ENCODE measurements at places on chromosomes 16 and 17. TPM values are rescaled to one million over a fixed set of nuclear protein-coding genes. Genes with fewer than 3 reads are reported as not detected.

The TP53TG3 gene
- not detected for total RNA-seq

GRCh38 chr16:4501071-4501478 is 24.9 kb downstream of the HMOX2 start:
- no peaks in the 10 kb centered on the region for H3K27me3 ChIP-seq
- H3K27ac ChIP-seq = no peak overlapping the region
- H3K36me3 ChIP-seq = peaks cover 8% of the 10 kb centered on the region
- peaks cover 19% of the 10 kb centered on the region for H3K4me1 ChIP-seq
- no peak overlapping the region for H3K4me3 ChIP-seq
- no peak for DNase-seq

GRCh38 chr17:1486802-1487695 is 5.4 kb downstream of the MYO1C start:
- peaks cover 17% of the 10 kb centered on the region for H3K36me3 ChIP-seq
- H3K4me1 ChIP-seq = peaks cover 57% of the 10 kb centered on the region
- H3K4me3 ChIP-seq = peak overlapping the region; percentile 48
- DNase-seq = no peak
- peak overlapping the region; percentile 86 for H3K27ac ChIP-seq
- H3K27me3 ChIP-seq = peaks cover 3% of the 10 kb centered on the region

The OMG gene
- 29.9 TPM for total RNA-seq

DNA sequence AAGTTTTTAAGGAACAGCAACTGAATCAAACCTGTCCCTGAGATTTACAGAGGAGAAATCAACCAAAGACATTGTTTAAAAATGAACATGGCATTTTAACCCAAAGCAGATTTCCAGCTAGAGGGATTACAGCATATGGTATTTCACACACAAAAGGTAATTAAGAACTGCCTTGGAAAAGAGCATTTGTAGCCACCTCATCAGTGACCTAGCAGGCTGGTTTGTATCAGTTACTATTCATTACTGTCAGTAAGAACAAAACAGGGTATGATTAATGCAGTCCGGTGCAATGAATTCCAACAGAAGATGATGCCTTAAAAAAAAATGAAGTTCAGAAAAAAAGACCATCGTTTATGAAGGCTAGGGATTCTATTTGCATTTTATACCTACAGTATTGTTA is 219.9 kb downstream of the CHD9NB start:
- no peak for DNase-seq
- no peak overlapping the region for H3K4me3 ChIP-seq
- no peak overlapping the region for H3K27ac ChIP-seq
- H3K27me3 ChIP-seq = no peaks in the 10 kb centered on the region
- no peaks in the 10 kb centered on the region for H3K4me1 ChIP-seq

GRCh38 chr16:74501484-74502478 is 80.5 kb upstream of the CLEC18B start:
- peaks cover 2% of the 10 kb centered on the region for H3K36me3 ChIP-seq
- no peak overlapping the region for H3K4me3 ChIP-seq
- no peak for DNase-seq
- no peaks in the 10 kb centered on the region for H3K27me3 ChIP-seq

The HIRIP3 gene
- 12.2 TPM for total RNA-seq

The SPHK1 gene
- total RNA-seq = 14.5 TPM

DNA sequence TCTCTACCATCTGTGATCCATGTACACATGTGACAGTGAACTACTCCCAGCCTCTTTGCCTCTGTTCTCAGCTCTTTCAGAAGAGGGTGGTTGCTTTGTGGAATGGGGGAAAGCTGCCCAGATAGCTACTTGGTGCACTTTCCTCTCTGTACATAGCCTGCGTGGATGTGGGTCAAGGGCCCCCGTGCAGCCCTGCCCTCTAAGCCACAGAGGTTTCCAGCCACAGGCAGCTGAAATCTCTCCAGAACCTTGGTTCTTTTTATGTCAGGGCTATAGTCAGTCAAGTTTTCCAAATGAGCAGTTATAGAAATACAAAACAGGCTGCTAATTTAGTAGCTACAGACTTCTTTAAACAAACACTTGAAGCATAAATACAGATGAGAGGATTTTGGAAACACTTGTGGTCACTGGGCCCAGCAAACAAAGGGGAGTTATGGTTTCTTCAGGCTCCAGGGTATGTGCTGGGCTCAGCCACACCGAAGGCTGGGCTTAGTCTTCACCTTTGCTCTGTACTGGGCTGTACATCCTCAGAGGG is 199.7 kb upstream of the ASIC2 start:
- H3K4me1 ChIP-seq = no peaks in the 10 kb centered on the region
- no peak for DNase-seq

- H3K27me3 ChIP-seq = no peaks in the 10 kb centered on the region
- DNase-seq = no peak
- H3K27ac ChIP-seq = peak overlapping the region; percentile 7
- peaks cover 43% of the 10 kb centered on the region for H3K4me1 ChIP-seq
- H3K4me3 ChIP-seq = no peak overlapping the region
These were observed 1.7 kb upstream of the COASY start for GRCh38 chr17:42560246-42560645.

GRCh38 chr16:48244863-48245195 is 729 bp downstream of the LONP2 start:
- H3K27me3 ChIP-seq = no peaks in the 10 kb centered on the region
- no peak overlapping the region for H3K27ac ChIP-seq
- H3K36me3 ChIP-seq = no peaks in the 10 kb centered on the region
- DNase-seq = no peak
- peak overlapping the region; percentile 75 for H3K4me3 ChIP-seq

GRCh38 chr17:10081571-10082169 is 116.7 kb downstream of the GAS7 start:
- no peak overlapping the region for H3K27ac ChIP-seq
- H3K4me3 ChIP-seq = no peak overlapping the region
- H3K36me3 ChIP-seq = no peaks in the 10 kb centered on the region
- DNase-seq = no peak

DNA sequence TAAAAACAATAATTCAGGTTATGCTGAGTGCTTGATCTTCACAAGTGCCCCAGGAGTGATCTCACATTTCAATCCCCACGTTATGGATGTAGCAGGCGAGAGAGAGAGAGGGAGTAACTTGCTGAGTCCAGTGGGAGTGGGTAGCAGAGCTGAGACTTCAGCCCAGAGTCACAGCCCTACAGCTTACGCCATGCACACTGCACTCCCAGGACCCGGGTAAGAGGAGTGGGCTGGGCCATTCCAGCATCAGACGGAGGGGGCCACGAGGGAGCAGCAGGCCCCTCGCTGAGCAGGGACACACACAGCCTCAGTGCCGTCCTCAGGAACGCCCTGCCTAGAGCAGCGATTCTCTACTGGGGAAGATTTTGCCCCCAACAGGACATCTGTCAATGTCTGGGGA is 9.8 kb upstream of the KIF19 start:
- DNase-seq = no peak
- H3K4me3 ChIP-seq = no peak overlapping the region
- peaks cover 4% of the 10 kb centered on the region for H3K36me3 ChIP-seq
- no peaks in the 10 kb centered on the region for H3K27me3 ChIP-seq
- H3K4me1 ChIP-seq = no peaks in the 10 kb centered on the region
- no peak overlapping the region for H3K27ac ChIP-seq

DNA sequence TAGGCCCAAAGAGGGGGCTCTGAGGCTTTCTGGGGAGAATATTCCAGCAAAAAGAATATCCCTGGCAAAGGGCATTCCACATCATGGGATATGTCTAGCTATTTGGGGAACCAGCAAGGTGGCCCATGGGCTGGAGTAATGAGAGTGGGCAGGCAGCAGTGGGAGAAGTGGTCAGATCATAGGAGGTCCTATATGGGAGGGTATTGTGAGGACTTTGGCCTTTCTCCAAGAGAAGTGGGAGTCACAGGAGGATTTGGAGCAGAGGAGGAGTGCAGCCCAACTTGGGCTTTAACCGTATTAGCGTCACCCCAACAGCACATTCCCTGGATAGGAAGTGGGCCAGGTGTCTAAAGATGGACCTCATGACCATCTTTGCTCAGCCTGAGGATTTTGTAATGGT is 151.4 kb downstream of the ENGASE start:
- H3K27ac ChIP-seq = no peak overlapping the region
- no peak for DNase-seq
- H3K4me1 ChIP-seq = peaks cover 11% of the 10 kb centered on the region
- H3K4me3 ChIP-seq = no peak overlapping the region

- no peaks in the 10 kb centered on the region for H3K27me3 ChIP-seq
- DNase-seq = no peak
- H3K36me3 ChIP-seq = no peaks in the 10 kb centered on the region
- no peak overlapping the region for H3K27ac ChIP-seq
- H3K4me3 ChIP-seq = no peak overlapping the region
These were observed 107.2 kb upstream of the NETO2 start for GRCh38 chr16:47250983-47251382.

The CDR2L gene
- 8.0 TPM for total RNA-seq

DNA sequence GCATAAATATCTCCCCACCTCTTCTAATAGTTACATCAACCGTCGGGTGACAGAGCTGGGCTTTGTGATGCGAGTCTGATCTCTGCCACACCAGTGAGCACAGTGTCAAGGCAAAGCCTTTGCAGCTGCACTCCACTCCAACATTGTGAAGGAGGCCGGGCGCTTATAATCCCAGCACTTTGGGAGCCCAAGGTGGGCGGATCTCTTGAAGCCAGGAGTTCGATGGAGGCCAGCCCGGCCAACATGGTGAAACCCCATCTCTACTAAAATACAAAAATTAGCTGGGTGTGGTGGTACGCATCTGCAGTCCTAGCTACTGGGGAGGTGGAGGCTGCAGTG is 18.9 kb downstream of the CYB5D2 start:
- no peak overlapping the region for H3K27ac ChIP-seq
- no peak for DNase-seq

The TTLL6 gene
- total RNA-seq = 0.30 TPM

DNA sequence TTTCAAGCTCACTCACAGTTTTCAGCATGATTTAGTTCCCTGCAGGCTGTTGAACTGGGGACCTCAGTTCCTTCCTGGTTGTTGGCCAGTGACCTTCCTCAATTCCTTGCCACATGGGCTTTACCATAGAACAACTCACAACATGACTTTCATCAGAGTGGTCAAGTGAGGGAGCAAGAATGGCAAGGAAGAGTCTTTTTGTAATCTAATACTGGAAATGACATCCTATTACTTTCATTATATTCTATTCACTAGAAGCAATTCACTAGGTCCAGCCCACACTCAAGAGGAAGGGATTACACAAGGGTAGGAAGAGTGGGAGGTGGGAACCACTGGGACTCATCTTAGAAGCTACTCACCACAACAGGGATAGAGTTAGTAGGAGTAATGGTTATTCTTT is 57.6 kb downstream of the SYT17 start:
- no peaks in the 10 kb centered on the region for H3K4me1 ChIP-seq
- no peaks in the 10 kb centered on the region for H3K27me3 ChIP-seq
- H3K4me3 ChIP-seq = no peak overlapping the region
- H3K27ac ChIP-seq = no peak overlapping the region
- peaks cover 5% of the 10 kb centered on the region for H3K36me3 ChIP-seq

DNA sequence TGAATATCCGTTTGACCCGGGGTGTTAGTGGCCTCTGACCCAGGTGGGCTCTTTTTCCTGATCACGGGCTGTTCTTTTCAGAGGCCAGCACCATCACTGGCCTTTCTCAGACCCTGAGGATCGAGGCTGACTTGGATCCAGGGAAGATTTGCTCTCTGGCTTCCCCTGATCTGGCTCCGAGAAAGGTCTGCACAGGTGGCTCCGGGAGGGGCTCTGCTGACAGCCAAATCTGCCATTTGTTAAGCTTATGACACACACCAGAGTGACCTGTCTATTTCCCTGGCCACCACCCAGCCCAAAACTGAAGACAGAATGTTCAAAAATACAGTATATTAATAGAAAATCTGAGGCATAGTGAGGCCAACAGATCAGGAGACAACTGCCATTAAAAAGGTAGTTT is 221.8 kb upstream of the TNRC6C start:
- peaks cover 7% of the 10 kb centered on the region for H3K27me3 ChIP-seq
- no peak for DNase-seq
- no peak overlapping the region for H3K4me3 ChIP-seq

DNA sequence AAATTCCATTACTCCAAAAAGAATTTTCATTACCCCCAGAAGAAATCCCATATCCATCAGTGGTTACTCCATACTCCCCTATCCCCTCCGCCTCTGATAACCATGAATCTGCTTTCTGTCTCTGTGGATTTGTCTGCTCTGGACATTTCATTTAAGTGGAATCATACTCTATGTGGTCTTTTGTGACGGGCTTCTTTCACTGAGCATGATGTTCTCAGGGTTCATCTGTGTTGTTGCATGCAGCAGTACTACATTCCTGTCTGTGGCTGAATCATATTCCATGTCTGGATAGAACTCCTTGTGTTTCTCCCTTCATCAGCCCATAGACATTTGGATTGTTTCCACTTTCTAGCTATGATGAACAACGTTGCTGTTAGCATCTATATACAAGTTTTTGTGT is 59.5 kb upstream of the IRX3 start:
- H3K4me3 ChIP-seq = no peak overlapping the region
- no peaks in the 10 kb centered on the region for H3K36me3 ChIP-seq
- peaks cover 4% of the 10 kb centered on the region for H3K27me3 ChIP-seq
- no peaks in the 10 kb centered on the region for H3K4me1 ChIP-seq
- no peak overlapping the region for H3K27ac ChIP-seq
- no peak for DNase-seq

The APOH gene
- total RNA-seq = 1.5 TPM

The AATK gene
- total RNA-seq = 94.4 TPM

GRCh38 chr17:13843862-13844635 is 225.3 kb upstream of the COX10 start:
- H3K27ac ChIP-seq = no peak overlapping the region
- H3K27me3 ChIP-seq = no peaks in the 10 kb centered on the region
- DNase-seq = no peak
- H3K36me3 ChIP-seq = no peaks in the 10 kb centered on the region

- no peaks in the 10 kb centered on the region for H3K27me3 ChIP-seq
- no peak for DNase-seq
- peaks cover 18% of the 10 kb centered on the region for H3K4me1 ChIP-seq
- no peak overlapping the region for H3K27ac ChIP-seq
- H3K36me3 ChIP-seq = peaks cover 11% of the 10 kb centered on the region
- H3K4me3 ChIP-seq = no peak overlapping the region
These were observed 4.9 kb downstream of the POLG2 start for GRCh38 chr17:64491994-64492393.

- H3K4me3 ChIP-seq = peak overlapping the region; percentile 55
- peak; percentile 73 for DNase-seq
- H3K36me3 ChIP-seq = peaks cover 42% of the 10 kb centered on the region
These were observed 16.3 kb upstream of the AURKB start for GRCh38 chr17:8226536-8227237.

DNA sequence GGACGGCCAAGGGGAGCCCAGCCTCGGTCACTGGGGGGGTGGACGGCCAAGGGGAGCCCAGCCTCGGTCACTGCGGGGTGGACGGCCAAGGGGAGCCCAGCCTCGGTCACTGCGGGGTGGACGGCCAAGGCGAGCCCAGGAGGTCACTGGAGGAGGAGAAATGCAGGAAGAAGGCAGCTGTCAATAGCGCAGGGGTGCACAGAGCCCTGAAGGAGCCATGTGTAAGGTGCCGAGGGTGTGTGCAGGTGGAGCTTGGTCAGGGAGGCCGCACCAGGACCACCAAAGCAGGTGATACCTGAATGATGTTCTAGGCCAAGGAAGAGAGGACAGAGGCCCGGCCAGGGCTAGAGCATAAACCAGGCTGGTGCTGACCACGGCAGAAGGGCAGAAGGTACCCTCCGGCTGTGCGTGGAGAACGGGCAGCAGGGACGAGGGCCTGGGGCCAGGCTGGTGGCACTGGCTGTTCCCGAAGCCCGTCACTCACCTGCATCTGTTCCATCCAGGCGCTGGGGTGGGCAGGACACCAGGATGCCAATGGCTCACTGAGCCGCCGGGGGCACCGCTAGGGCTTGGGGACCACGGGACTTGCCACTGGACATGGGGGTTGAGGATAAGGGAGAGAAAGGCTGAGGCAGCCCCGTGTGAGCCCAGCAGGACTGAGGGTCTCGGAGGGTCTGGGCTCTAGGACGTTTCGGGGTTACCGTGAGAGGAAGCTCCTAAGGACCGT is 5.9 kb upstream of the CCDC57 start:
- no peak for DNase-seq
- peaks cover 16% of the 10 kb centered on the region for H3K4me1 ChIP-seq
- H3K36me3 ChIP-seq = no peaks in the 10 kb centered on the region
- no peak overlapping the region for H3K27ac ChIP-seq

The CDRT15 gene
- not detected for total RNA-seq

The KRTAP4-6 gene
- total RNA-seq = not detected
